Left kidney (tissue), 8 donors: ENCODE measurements at places on chromosomes 1 and 21. TPM values are rescaled to one million over a fixed set of nuclear protein-coding genes. Genes with fewer than 3 reads are reported as not detected.

The OR2M3 gene
- polyA plus RNA-seq, result 0.08 TPM

The CELA2A gene
- 0.70 TPM for polyA plus RNA-seq

DNA sequence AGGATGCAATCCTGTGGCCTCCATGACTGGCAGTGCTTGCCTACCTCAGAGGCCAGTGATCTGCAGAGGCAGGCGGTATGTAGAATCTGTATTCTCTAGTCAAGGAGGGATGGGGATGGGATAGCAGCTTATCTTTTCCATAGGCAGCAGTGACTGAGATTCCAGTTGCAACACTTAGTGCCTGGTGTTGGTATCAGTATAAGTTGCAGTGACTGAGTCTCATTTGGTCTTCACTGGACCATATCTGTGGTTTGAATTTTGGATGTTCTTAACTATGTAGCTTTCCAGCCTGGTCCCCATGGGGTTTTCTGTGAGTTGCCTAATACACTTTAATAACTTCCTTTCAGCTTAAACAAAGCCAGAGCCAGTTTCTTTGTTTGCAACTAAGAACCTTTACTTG is 16.5 kb downstream of the DYRK1A start:
- DNase-seq, result no peak

DNA sequence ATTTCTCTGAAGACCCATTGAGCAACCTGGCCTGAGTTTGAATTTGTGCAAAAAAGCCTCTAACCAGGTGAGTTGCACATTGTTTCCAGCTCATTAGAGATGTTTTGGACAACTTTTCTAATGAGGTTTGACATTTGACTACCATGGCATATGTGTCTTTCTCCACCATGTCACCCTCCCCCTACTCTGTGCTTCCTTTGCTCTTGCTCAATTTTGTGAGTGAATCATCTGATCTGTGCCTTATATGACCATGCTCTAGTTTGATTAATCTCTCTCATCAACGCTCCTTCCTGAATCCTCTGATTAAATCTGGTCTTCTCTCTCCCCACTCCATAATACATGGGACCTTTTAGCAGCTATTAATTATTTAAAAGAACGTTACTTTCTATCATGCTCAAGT is 144.8 kb upstream of the SAMSN1 start:
- no peak for DNase-seq

GRCh38 chr1:116513956-116514355 is 56.9 kb downstream of the CD58 start:
- no peak for DNase-seq
